GM23248 (cell line): ENCODE measurements at places on chromosomes 11 and 22. TPM values are rescaled to one million over a fixed set of nuclear protein-coding genes. Genes with fewer than 3 reads are reported as not detected.
A peak's percentile ranks its signal among the peaks of the same experiment; 100 is the strongest.

DNA sequence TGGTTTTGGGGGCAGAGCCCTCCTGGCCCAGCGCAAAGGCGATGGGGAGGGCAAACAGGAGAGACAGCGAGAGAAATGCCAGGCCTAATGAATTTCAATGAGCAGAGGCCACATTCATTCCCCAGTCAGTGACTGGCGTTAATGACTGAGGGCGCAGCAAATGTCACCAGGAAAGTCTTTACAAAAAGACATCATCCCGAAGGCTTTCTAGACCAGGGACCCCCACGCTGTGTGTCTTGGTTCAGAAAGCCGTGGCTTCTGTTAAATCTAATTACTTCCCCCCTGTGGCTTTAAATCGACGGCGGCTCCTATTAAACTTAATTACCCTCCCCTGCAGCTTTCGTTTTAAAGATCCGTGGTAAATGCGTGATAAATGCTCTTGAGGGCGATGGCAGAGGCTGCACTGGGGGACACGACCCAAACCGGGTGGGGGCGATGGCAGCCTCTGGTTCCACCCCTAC, 1.6 kb upstream of the FGF19 start:
- H3K27me3 ChIP-seq = peaks cover 90% of the 10 kb centered on the region
- no peaks in the 10 kb centered on the region for H3K4me1 ChIP-seq
- H3K4me3 ChIP-seq = no peak overlapping the region
- H3K27ac ChIP-seq = no peak overlapping the region
- H3K36me3 ChIP-seq = no peaks in the 10 kb centered on the region

NAP1L4 gene
- 57.4 and 68.8 TPM in 2 replicates for total RNA-seq

- H3K4me3 ChIP-seq = no peak overlapping the region
- H3K4me1 ChIP-seq = no peaks in the 10 kb centered on the region
- H3K27me3 ChIP-seq = no peaks in the 10 kb centered on the region
Observed at GRCh38 chr11:80626721-80627120, 1185.9 kb upstream of the TENM4 start.

FDXACB1 gene
- total RNA-seq = 1.4 and 2.2 TPM in 2 replicates

GP1BB gene
- total RNA-seq = 7.1 and 10.2 TPM in 2 replicates

FOLR2 gene
- total RNA-seq = not detected in 2 replicates

OR2D3 gene
- not detected in 2 replicates for total RNA-seq

- no peak overlapping the region for H3K4me3 ChIP-seq
- H3K27ac ChIP-seq = peak overlapping the region; percentile 11; the same call in 1 of the 2 replicates
- peaks cover 9% of the 10 kb centered on the region for H3K4me1 ChIP-seq
- H3K36me3 ChIP-seq = no peaks in the 10 kb centered on the region
Observed at GRCh38 chr22:31530823-31531195, 34.5 kb downstream of the SFI1 start.

DNA sequence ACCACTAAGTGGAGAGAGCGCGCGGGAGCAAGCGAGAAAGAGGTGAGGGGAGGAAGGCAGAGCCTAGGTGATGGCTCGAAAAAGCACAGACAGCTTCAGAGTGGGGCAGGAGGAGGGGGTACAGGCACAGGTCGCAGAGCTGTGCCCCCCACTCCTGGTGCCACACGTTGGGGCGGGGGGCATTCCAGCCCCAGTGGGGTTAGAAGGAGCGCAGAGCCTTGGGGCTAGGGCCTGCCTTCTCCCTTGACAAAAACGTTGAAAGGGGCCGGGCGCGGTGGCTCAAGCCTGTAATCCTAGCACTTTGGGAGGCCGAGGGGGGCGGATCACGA, 41.6 kb upstream of the ISX start:
- DNase-seq = no peak
- H3K27ac ChIP-seq = no peak overlapping the region
- H3K36me3 ChIP-seq = no peaks in the 10 kb centered on the region

- H3K27me3 ChIP-seq = peaks cover 11% of the 10 kb centered on the region
- H3K4me3 ChIP-seq = no peak overlapping the region
- H3K27ac ChIP-seq = no peak overlapping the region
- H3K4me1 ChIP-seq = peaks cover 17% of the 10 kb centered on the region
- H3K36me3 ChIP-seq = no peaks in the 10 kb centered on the region
- DNase-seq = peak; percentile 37
Observed at GRCh38 chr11:113593698-113594308, 112.3 kb downstream of the TMPRSS5 start.

GRCh38 chr11:57641011-57641807, 8.5 kb downstream of the YPEL4 start:
- DNase-seq = peak; percentile 81
- no peaks in the 10 kb centered on the region for H3K36me3 ChIP-seq
- no peak overlapping the region for H3K4me3 ChIP-seq

DNA sequence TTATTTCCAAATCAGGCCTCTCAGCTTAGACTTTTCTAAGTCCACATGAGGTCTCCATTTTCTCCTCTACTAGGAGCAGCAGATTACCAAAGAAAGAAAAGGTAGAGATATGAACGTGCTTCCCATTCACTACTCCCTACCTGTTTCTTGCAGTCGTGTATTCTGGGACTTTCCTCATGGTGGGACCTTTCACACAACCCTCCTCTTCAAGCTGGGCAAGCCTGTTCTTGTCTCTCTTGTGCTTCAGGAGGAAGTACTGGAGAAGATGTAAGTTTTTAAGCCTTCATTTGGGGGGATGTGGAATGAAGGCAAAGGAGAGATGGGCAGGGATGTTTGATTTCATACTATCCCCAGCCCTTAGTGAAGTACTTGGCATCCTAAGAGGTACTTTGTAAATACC, 128.8 kb upstream of the SESN3 start:
- no peak overlapping the region for H3K27ac ChIP-seq
- H3K36me3 ChIP-seq = no peaks in the 10 kb centered on the region
- DNase-seq = no peak

BAIAP2L2 gene
- total RNA-seq = 12.6 and 24.3 TPM in 2 replicates

GRCh38 chr22:23500508-23501260, 79.4 kb downstream of the IGLL1 start:
- H3K4me3 ChIP-seq = no peak overlapping the region
- H3K4me1 ChIP-seq = no peaks in the 10 kb centered on the region
- H3K36me3 ChIP-seq = no peaks in the 10 kb centered on the region
- H3K27ac ChIP-seq = no peak overlapping the region

GRCh38 chr11:82996966-82997606, 74.6 kb downstream of the RAB30 start:
- peaks cover 23% of the 10 kb centered on the region for H3K4me1 ChIP-seq
- H3K27ac ChIP-seq = no peak overlapping the region
- H3K36me3 ChIP-seq = peaks cover 7% of the 10 kb centered on the region; the same call in 1 of the 2 replicates

GRCh38 chr11:58781345-58781744, 49.6 kb upstream of the GLYAT start:
- no peak for DNase-seq
- no peak overlapping the region for H3K27ac ChIP-seq
- no peak overlapping the region for H3K4me3 ChIP-seq
- H3K4me1 ChIP-seq = 0 out of 2 replicates have a peak, but pooled peaks cover under 1% of the 10 kb centered on the region

OTOG gene
- total RNA-seq = not detected in 2 replicates

DNA sequence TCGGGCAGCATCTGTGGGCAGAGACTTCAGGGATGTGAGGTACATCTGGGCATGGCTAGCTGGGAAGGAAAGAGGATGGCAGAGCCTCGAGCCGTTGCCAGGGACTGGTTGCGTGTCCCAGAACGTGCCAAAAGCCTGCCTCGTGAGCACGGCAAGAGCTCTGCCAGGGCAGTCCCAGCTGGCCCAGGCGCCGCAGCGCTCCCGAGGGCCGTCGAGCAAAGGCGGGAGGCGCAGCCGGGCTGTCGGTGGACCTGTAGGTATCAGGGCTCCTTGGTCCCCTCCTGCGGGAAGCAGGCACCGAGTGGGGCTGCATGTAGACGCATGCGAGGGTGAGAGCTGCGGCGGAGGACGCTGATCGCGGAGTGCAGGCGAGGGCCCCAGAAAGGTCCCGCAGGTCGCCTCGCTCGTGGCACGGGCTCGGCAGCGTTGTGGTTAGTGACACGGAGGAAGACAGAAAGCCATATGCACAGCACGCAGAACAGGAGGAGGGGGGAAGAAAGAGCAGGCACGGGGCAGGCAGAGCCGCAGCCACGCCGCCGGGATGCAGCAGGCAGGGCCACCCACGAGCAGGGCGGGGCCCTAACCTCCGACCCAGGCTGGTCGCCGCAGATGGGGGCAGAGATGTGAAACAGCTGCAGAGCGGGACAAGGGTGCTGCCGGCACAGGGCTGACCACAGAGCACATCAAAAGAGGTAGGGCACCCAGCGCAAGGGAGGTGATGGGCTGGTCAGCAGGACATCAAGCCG, 18.0 kb downstream of the LSP1 start:
- H3K4me1 ChIP-seq = no peaks in the 10 kb centered on the region
- H3K27me3 ChIP-seq = peaks cover 34% of the 10 kb centered on the region
- peak; percentile 66 for DNase-seq
- H3K27ac ChIP-seq = no peak overlapping the region
- H3K4me3 ChIP-seq = no peak overlapping the region

CDC42EP1 gene
- 59.7 and 83.8 TPM in 2 replicates for total RNA-seq

DNA sequence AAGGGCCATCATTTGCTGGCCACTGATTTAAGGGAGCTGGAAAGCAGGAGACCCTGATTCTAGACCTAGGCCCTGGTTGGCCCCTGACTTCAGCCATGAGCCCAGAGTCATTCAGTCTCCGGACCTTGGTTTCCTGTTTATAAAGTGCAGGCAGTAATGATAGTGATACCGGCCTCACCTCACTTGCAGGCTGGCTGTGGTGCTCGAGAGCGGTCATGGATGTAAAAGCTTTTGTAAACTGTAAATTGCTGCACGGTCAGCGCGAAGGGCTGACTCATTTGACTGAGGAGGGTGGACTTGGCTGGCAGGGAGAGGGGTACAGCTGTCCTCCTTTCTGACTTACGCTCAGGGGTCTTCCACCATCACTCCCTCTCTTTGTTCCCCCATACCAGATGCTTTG, 37.4 kb downstream of the FBLN1 start:
- H3K36me3 ChIP-seq = 0 out of 2 replicates have a peak, but pooled peaks cover 15% of the 10 kb centered on the region
- H3K4me3 ChIP-seq = no peak overlapping the region
- no peak for DNase-seq
- no peaks in the 10 kb centered on the region for H3K27me3 ChIP-seq

DNA sequence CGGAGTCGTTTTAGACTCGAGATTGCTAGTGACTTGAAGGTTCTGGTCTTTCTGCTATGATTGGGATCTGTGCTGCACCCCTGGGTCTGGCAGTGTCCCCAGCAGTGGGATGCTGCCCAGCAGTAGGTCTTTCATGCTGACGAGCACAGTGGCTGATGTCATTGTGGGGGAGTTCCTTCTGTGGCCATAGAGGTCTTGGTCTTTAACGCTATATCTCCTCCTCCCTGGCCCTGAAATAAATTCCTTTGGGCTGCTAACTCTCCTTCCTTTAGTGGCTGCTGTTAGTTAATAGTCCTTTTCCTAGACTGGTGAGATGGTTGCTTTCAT, 136.3 kb downstream of the TEAD1 start:
- no peaks in the 10 kb centered on the region for H3K27me3 ChIP-seq
- DNase-seq = peak; percentile 67
- H3K27ac ChIP-seq = peak overlapping the region; percentile 42
- H3K4me1 ChIP-seq = peaks cover 67% of the 10 kb centered on the region

DNA sequence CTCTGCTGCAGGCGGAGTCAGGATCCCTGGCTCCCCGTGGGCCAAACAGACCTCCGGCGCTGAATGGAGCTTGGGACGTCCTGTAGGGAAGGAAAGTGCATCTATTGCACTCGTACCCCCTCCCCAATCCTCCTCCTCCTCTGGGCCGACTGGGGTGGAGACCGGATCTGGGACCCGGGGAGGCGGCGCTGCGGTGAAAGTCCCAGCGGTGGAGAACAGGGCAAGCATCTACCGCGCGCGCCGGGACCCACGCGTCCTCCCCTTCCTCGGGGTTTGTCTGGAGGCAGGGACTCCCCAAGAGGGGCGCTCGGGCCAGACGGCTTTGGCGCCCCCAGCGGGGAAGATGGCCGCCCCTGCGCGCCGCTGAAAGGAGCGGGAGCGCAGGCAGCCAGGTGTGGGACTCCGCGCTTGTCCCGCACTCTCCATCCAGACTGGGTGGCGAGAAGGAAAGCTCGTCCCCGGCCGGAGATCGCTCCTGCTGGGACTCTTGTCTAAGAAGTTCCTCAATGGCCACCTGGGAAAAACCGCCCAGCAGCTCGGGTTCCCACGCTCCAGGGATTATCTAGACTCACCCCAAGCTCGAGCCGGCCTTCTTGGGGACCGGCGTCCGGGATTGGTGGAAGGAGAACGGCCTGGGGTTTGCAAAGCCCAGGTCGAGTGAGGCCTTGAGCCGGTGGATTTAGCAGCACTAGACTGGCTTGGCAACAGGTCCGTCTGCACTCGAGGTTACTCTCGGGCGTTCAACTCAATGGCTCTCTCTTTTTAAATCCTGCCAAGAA, 718 bp downstream of the FADS2 start:
- H3K36me3 ChIP-seq = no peaks in the 10 kb centered on the region
- peaks cover 9% of the 10 kb centered on the region for H3K4me1 ChIP-seq
- no peaks in the 10 kb centered on the region for H3K27me3 ChIP-seq
- no peak overlapping the region for H3K27ac ChIP-seq
- H3K4me3 ChIP-seq = peak overlapping the region; percentile 71

- no peaks in the 10 kb centered on the region for H3K36me3 ChIP-seq
- no peaks in the 10 kb centered on the region for H3K4me1 ChIP-seq
- DNase-seq = no peak
- no peak overlapping the region for H3K27ac ChIP-seq
- H3K4me3 ChIP-seq = no peak overlapping the region
Observed at GRCh38 chr11:114977651-114978050, 299.3 kb downstream of the NXPE2 start.

- H3K4me3 ChIP-seq = no peak overlapping the region
- peaks cover 25% of the 10 kb centered on the region for H3K4me1 ChIP-seq
- H3K27ac ChIP-seq = peak overlapping the region; percentile 12; the same call in 1 of the 2 replicates
- peak; percentile 50 for DNase-seq
- no peaks in the 10 kb centered on the region for H3K27me3 ChIP-seq
- H3K36me3 ChIP-seq = no peaks in the 10 kb centered on the region
Observed at GRCh38 chr11:12871788-12872321, 137.3 kb upstream of the RASSF10 start.

- H3K4me1 ChIP-seq = peaks cover 7% of the 10 kb centered on the region; the same call in 1 of the 2 replicates
- no peaks in the 10 kb centered on the region for H3K27me3 ChIP-seq
- no peak overlapping the region for H3K27ac ChIP-seq
- no peaks in the 10 kb centered on the region for H3K36me3 ChIP-seq
- peak; percentile 70 for DNase-seq
Observed at GRCh38 chr11:111441443-111441842, 62.4 kb upstream of the POU2AF1 start.

TUBA8 gene
- 0.32 TPM in 1 of 2 replicates, not detected in the other for total RNA-seq

FGF19 gene
- not detected in 2 replicates for total RNA-seq

DNA sequence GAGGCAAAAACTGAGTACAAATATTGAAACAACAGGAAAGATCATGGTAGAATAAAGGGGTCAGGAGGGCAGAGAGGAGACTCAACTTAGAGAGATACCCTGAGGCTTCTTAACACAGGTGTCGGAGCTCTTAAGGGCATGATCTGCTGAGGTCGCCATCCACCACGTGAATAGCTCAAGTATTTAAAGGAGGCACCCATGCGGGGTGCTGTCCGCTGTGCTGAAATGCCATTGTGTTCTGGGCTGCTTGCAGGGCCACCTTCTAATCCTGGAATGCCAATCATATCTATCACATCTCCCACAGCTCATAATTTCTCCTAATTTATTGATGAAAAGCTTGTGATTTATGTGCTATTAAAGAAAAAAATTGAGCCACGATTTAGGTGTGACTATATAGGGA, 90.2 kb downstream of the SEZ6L start:
- peak; percentile 43 for DNase-seq
- H3K4me3 ChIP-seq = no peak overlapping the region
